Tongue (tissue), 3 donors: ENCODE measurements at places on chromosomes 12 and 14. TPM values are rescaled to one million over a fixed set of nuclear protein-coding genes. Genes with fewer than 3 reads are reported as not detected.

- DNase-seq: no peak
Measured at GRCh38 chr12:55972042-55972441, 1.8 kb upstream of the RAB5B start.

GRCh38 chr14:98798099-98798498, 473.9 kb downstream of the BCL11B start:
- no peak for DNase-seq

DNA sequence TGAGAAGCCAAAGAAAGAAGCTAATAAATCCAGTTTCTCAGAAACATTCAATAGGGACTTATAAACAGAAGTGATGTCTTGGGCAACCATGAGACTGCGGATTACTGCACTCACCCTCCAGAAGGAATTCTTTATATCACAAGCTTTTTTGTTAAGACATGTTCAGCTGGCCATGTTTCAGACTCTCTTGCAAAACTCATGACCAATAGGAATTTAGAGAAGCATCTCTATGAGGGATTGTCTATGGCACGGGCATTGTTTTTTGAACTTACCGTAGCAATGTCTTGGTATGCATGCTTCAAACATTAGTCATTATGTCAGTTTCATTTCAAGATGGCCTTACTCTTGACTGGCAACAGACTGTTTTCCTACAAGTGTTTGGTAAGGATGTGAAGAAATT, 15.5 kb upstream of the ZNF268 start:
- DNase-seq: no peak

GRCh38 chr14:99950181-99950580, 115.0 kb upstream of the EVL start:
- DNase-seq: no peak

DNA sequence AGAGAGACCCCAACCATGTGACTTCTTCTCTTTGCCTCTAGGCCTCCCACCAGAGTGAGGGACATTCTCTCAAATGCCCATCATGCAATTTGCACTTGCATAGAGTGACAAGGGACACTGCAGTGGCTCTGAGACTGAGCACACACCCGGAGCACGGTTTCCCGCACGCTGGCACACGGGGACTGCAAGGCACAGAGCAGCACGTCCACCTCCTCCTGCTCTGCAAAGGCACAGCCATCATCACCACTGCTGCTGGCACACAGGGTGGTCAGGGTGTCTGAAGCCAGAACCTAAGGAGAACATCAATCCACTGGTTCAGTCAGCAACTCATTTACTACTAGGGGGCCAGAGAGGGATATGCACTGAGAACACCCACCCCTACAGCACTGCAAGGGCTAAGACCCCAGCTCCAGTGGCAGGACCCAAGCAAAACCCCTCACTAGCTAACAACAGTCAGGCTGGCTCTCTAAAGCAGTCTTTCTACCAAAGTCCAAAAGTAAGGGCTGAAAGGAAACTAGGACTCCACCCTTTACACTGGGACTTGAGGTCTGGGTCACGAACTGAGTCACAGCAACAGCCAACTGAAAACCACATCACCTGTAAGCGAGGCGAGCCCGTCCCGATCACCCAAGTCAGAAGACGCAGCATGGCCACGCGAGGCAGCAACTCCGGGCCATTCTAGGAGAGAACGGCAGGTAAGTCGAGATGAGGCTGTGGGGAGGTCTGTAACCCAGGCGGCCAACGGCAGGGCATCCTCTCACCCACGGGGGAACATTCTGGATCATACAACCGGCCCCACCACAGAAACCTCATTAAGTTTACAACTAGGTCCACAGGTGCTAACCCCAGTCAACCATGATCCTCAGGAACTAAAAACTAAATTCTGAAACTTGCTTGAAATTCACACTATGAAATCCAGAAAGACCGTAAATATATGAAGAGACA, 37.9 kb downstream of the GCN1 start:
- no peak for DNase-seq

GRCh38 chr12:12723149-12723680, 6.0 kb downstream of the CDKN1B start:
- DNase-seq: no peak

DNA sequence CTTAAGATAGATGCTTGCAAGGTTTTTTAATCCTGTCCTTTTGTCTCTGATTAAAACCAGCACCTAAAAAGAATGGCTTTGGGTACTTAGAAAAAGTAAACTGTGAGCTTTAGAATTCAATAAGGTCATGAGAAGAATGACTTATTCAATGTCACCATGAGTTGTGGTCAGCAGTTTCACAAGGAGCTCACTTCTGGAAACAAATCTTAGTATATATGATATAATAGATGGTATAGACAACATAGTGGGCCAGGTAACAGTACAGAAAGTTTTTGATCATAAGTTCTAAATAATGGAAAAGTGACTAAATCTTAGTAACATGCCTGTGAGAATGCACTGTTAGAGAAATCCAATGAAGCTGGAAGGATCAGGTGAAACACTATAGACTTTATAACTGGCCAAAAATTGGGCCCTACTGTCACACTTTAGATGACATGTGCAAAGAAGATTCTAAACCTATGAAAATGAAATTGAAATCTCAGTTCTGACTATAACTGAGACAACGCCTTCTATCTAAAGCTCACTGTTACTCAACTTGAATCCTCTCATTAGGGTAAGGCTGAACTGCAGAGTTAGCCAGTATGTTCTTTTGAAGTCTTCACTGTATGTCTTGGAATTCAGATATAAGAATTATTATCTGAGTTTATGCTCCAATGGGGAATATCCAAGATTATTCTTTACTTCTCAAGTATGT, 42.4 kb upstream of the RAD51AP1 start:
- DNase-seq: no peak

GRCh38 chr12:70885956-70886355, 34.6 kb downstream of the PTPRR start:
- peak; percentile 55 for DNase-seq

DNA sequence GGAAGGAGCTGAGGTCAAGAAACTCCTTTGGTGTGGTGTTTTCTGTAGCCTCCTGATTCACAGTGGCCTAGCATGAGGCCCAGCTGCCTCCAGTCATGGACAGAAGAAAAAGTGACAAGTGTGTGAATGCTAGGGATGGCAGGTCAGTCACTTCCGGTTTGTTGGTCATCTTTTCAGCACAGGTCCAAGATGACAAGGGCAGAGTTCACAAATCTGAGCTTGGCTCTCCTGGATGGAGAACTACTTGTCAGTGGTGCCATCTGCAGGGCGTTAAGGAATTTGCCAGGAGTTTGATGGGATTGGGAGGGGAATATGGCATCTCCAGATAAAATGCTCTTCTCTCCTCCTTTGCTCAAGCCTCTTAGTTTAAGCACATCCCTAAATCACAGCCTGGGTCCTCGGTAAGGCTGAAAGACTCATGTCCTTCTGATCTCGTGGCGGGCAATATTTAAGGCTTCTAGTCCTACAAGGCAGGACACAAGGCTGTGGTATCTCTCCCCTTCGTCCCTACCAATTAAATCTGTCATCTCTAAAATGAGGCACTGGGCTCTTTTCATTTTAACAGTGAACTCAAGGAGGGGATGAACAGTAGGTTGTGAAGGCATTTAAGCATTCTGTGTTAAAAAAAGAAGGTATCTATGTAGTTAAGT, 10.0 kb downstream of the TUBA1B start:
- DNase-seq: peak; percentile 63

DNA sequence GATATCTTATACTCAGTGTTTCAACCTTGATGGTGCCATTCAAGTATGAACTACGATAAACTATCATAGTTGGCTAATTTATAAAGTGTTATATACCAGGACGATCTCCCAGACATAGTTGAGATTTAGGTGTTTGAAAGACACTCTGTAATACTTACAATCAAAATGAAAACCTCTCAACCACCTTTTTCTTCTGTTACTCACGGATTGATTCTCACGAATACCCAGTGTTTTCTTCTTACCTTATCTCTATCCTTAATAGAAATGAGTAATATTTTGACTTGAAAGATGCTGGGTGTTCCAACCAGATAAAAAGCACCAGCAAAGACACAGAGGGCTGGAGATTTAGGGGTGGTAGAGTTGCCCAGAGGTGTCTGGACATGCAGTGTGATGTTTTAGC, 169.9 kb downstream of the PTCSC3 start:
- DNase-seq: no peak

The TRPV4 gene
- total RNA-seq: 3.5 TPM

The ARG2 gene
- total RNA-seq: 3.9 TPM

The GPR68 gene
- total RNA-seq: 2.9 TPM

The CEBPE gene
- total RNA-seq: not detected

The MYO1H gene
- total RNA-seq: 0.51 TPM
